B cell (primary cell): ENCODE measurements at places on chromosomes 4 and X. TPM values are rescaled to one million over a fixed set of nuclear protein-coding genes. Genes with fewer than 3 reads are reported as not detected.

DNA sequence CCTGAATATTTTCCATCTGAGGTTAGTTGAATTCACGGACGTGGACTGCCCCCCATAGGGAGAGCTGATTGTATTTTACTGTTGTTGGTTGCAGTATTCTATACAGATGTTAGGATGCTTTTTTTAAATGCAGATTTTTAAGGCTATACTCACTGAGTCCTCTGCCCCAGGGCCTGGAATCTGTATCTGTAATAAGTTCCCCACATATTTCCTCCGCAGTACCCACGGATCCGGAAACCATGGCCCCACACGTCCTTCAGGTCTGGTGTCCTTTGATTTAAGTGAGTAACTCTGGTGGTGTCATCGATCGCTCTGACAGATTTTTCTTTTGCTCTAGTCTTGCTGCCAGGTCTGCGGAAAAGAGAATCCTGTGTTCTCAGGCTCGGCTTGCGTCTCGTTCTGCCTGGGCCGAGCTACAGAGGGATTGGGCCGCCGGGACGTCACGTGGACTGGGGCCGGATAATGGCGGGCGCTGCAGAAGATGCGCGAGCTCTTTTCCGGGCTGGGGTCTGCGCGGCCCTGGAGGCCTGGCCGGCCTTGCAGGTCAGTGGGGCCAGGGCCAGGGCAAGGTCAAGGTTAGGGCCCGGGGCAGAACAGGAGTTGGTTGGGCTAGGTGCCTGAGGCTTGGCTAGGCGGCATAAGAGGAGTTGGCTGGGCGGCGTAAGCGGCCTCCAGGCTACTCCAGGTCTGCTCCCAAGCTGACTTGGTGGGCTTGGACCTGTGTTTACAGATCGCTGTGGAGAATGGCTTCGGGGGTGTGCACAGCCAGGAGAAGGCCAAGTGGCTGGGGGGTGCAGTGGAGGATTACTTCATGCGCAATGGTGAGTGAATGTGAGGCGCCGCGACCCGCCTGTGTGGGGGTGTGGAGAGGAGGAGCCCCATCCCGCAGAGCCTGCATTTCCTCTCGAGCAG, at the start of gene TSR2:
TSS of gene TSR2 (plus strand) at position 445 of the 912 bp plus-strand sequence. CDS start at position 463, 18 bp downstream.
- peak; percentile 81 for DNase-seq
- peak within 1 kb of the TSS; percentile 77 for H3K4me3 ChIP-seq
- H3K27me3 ChIP-seq, result no peaks in the 10 kb centered on the region

GRCh38 chr4:25028851-25029250, 1.9 kb downstream of the LGI2 start:
- H3K27me3 ChIP-seq, result peaks cover 30% of the 10 kb centered on the region
- H3K27ac ChIP-seq, result no peak overlapping the region
- H3K4me1 ChIP-seq, result peaks cover 6% of the 10 kb centered on the region
- H3K36me3 ChIP-seq, result no peaks in the 10 kb centered on the region
- H3K4me3 ChIP-seq, result no peak overlapping the region

The REPS2 gene
- total RNA-seq, result 4.9 and 9.4 TPM in 2 replicates

The HMGN5 gene
- total RNA-seq, result 0.37 and 0.46 TPM in 2 replicates
